Germinal center (tissue), 1 donor: ENCODE measurements at places on chromosomes 6 and 20.
A peak's percentile ranks its signal among the peaks of the same experiment; 100 is the strongest.

- DNase-seq: no peak
Measured at GRCh38 chr6:16146028-16146427, 17.1 kb downstream of the MYLIP start.

DNA sequence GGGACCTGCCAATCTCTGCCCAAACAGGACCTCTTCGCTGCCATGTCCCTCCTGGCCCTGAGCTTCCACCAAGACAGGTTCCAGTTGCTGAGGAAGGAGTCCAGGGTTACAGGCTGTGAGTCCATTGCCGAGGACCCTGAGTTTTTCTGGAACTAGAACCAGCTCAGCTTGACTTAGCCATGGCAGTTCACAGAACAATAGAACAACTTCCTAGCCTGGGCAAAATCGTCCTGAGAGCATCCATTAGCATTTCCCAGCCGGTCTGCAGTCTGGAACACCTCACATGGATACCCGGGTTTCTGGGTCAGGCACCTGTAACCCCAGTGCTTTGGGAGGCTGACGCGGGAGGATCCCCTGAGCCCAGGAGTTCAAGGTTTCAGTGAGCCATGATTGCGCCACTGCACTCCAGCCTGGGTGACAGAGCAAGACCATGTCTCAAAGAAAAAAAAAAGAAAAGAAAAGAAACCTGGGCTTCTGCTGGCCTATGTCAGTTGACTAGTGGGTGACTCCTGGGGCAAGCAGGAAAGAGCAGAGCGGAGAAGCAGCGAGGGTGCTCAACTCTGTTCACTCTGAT is 90.3 kb downstream of the TCP11 start:
- DNase-seq: no peak

- DNase-seq: no peak
Measured at GRCh38 chr6:170208651-170209353, 82.1 kb downstream of the DLL1 start.

GRCh38 chr6:107626645-107627044 is 136.7 kb downstream of the SOBP start:
- no peak for DNase-seq

DNA sequence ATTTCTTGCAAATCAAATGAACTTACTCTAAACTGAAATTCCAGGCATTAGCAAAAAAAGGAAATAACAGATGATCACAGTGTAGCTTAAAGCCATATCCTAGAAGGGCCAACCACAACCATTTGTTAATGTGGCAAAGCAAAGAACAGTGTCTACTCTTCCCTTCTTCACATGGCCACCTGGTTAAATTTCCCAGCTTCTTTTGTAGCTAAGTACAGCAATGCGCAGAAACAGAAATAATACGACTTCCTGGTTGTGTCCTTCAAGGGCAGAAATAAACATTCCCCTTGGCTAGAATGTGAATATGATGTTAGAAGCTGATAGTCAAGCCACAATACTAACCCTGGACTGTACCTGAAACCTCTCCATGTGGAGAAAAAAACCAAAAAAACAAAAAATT is 9.6 kb downstream of the SNX3 start:
- DNase-seq: no peak

GRCh38 chr6:1387538-1387875 is 1.9 kb upstream of the FOXF2 start:
- no peak for DNase-seq

DNA sequence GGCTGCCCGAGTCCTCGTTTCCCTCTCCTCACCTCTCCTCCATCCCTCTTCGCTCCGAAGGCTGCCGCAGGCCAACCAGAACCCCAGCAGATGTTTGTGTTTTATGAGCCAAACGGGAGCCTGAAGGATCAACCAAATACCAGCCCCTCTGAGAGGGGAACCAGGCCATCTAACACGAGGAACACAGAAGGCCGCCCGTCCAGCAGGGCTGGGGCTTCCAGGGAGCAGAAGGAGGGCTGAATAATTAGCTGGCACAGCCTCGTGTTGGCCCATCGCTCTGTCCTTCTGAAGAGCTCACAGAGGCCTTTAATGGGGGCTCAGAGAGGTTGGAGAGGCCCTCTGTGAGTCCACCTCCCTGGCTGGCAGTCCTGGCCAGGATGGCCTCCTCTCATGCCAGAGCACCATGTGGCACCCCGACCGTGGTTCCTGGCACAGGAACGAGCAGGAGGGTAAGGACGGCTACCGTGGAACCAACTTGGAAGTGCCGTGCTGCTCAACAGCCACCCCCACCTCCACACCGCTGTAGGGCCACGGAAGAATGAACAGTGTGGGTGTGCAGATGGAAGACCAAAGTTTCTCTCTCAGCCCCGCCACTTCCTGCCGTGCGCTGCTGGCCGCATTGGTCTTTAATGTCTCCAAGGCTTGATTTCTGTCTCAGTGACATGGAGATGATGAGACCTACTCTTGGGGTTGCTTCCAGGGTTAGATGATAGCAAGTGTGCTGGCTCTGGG is 155.2 kb downstream of the SCML4 start:
- peak; percentile 46 for DNase-seq

DNA sequence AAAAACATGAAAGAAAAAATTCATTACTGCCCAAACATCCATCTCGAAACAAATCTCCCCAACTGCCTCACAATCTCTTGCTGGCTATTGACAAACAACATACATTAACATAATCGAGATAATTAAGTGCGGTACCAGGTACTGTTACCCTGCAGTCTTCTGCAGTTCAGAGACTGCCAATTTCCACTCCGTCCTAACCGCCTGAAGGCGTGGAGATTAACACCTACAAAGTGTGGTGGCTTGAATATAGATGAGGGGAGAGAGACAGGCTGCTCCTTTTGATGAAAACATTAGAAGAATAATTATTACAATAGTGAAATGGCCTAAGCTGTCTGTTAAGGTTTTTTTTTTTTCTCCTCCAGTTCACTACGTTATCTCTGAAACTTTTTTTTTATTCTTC is 258.9 kb upstream of the SOX4 start:
- DNase-seq: no peak

GRCh38 chr20:37846573-37846972 is 56.4 kb upstream of the VSTM2L start:
- DNase-seq: no peak

DNA sequence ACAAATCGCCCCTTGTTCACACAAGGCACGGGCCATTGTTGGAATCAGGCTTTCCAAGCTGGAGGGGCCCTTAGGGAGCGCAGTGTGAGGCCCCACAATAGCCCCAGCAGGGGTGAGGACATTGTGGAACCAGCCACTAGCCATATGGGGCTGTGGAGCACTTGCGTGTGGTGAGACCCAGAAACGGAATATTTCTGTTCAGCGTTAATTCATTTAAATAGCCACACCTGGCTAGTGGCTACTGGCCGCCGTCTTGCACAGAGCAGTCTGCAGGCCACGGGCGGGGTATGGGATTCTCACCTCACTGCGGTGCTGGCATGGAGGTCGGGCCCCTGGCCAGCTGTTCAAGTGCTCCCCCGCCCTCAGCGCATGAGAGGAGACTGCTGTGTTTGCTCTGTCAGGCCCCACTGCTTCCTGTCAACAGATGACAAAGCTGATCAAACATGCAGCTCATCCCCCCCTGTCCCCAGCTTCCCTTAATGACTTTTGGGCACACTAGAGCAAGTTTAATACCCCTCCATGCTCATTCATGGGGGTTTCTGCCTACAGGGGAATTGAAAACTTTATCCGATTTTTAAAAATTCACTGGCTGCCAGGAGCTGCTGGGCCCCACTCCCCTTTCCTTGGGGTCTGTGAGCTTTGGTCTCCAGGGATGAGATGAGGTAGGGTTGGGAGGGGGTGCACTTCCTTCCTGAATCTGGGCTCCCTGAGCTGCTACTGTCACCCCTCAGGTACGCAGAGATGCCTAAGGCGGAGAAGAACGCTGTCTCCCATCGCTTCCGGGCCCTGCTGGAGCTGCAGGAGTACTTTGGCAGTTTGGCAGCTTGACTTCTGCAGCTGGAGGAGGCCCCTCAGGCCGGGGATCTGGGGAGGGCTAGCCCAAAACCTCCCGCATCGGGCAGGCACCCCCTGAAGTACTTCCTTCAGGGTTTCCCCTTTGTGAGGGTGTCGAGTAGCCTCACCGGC is 13.6 kb downstream of the ITPA start:
- peak; percentile 65 for DNase-seq
